Endodermal cell (in vitro differentiated cells): ENCODE measurements at places on chromosomes 11 and 22.

GRCh38 chr11:134544095-134544815 lies 132.2 kb upstream of the B3GAT1 start:
- H3K36me3 ChIP-seq, result no peaks in the 10 kb centered on the region
- no peaks in the 10 kb centered on the region for H3K4me1 ChIP-seq
- no peak overlapping the region for H3K27ac ChIP-seq
- no peak for DNase-seq
- H3K4me3 ChIP-seq, result no peak overlapping the region
- H3K27me3 ChIP-seq, result no peaks in the 10 kb centered on the region

DNA sequence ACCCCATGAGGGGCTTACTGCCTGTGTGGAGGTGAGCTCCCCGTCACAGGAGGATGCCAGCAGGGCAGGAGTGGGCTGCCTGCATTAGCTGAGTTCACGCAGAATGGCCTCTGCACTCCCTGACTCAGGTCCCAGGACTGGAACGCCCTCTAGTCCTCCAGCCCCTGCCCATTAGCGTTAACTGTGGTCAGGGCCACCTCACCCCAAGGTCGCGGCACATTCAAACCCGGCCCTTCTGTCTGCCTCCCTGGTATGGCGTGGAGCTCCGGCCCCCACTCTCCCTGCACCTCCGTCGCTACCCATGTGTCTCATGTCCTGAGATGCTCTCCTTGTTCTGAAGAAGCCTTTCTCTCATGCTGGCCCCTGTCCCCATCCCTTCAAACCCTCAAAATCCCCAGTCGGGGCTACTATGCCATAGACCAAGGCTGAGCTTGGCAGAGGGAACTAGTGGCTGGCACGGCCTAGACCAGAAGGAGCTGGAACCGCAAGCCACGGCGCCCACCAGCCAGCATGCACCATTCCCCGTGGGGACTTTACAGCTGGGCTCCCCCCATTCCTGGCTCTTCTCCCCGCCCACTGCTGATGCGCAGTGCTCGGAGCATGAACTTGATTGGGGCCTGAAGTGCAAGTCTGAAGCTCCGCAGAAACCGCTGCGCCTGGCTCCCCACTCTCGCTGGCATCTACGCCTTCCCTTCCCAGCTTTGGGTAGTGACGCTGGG lies 79.5 kb upstream of the RTL6 start:
- H3K4me1 ChIP-seq, result no peaks in the 10 kb centered on the region
- DNase-seq, result no peak
- no peaks in the 10 kb centered on the region for H3K36me3 ChIP-seq
- H3K4me3 ChIP-seq, result no peak overlapping the region
- H3K27me3 ChIP-seq, result no peaks in the 10 kb centered on the region
- H3K27ac ChIP-seq, result no peak overlapping the region

DNA sequence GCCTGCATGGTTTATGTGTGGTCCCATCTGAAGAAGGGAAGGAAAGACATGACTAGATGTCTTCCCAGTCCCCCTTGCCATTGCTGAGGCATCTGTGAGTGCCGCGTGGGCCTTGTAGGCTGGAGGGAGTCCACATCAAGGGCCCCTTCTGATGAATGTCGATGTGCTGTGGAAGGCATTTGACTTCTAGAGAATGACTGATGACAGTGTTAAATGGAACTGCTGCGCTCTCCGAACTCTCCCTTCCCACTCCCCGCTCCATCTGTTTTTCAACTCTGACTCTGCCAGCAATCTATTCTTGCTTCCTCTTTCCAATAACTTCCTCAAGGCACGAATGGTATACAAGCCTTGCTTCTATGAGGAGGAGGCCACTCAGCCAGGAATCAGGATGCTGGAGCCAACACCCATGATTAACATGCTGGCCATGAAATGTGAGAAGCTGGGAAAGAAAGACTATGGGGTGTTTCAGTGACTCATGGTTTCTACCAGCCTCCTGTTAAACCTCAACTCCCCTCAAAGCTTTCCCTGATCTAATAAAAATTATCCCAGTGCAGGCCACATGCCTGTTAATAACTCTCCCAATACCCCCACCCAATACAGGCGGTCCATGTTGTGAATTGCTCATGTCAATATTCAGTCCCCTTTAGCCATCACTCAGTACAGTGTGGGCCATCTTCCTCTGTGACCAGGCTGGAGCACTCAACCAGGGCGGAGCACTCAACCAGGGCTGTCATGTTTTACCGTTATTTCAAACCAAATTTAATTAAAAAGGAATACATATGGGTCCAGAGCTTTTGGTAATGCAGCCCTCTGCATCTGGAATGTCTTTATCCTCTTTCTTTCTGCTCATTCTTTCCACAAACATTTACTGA lies 46.4 kb upstream of the TBCEL start:
- no peak for DNase-seq
- no peaks in the 10 kb centered on the region for H3K36me3 ChIP-seq
- no peaks in the 10 kb centered on the region for H3K4me1 ChIP-seq
- no peak overlapping the region for H3K27ac ChIP-seq
- no peak overlapping the region for H3K4me3 ChIP-seq

DNA sequence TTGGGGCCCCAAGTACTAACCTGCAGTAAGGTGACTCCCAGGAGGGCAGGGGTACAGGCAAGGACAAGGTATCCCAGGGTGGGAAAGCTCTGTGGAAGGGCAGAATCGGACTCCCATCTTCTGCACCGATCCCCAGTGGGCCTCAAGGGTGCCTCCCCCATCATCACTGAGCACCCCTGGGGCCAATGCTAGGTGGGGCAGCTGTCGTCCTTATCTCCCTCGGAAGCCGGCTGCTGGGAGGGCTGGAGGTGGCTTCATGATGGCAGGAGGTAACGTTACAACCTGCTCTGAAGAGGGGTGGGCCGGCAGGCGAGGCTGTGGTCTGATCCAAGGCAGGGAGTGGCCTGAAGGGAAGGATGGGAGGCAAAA lies 87.6 kb upstream of the LINC01488 start:
- H3K27ac ChIP-seq, result no peak overlapping the region
- no peaks in the 10 kb centered on the region for H3K36me3 ChIP-seq
- no peak for DNase-seq
- H3K27me3 ChIP-seq, result no peaks in the 10 kb centered on the region

GRCh38 chr11:62708392-62708791 lies 916 bp downstream of the GNG3 start:
- H3K4me3 ChIP-seq, result peak overlapping the region; percentile 88
- no peak overlapping the region for H3K27ac ChIP-seq
- H3K4me1 ChIP-seq, result peaks cover 27% of the 10 kb centered on the region
- no peak for DNase-seq
- H3K27me3 ChIP-seq, result no peaks in the 10 kb centered on the region

- no peaks in the 10 kb centered on the region for H3K36me3 ChIP-seq
- no peaks in the 10 kb centered on the region for H3K27me3 ChIP-seq
- H3K4me3 ChIP-seq, result no peak overlapping the region
- no peak overlapping the region for H3K27ac ChIP-seq
- DNase-seq, result no peak
- peaks cover 5% of the 10 kb centered on the region for H3K4me1 ChIP-seq
Observed at GRCh38 chr11:696955-697491, 1.4 kb downstream of the TMEM80 start.

DNA sequence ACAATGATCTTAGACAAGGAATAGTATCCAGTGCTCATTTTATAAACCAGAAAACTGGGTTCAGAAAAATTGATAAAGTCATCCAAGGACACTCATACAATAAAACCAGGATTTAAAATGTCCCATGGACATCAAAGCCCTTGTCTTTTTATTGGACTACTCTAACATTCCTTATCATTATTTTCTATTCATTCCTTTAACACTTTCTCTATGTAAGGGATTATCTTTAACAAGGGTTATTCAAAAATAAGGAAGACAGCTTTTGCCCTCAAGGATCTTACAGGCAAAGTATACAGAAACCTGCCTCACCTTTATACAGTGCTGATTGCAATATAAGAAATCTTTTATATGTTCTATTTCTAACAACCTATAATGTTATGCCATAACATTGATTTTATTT lies 790.8 kb downstream of the DLG2 start:
- DNase-seq, result no peak
- no peaks in the 10 kb centered on the region for H3K4me1 ChIP-seq
- H3K27me3 ChIP-seq, result no peaks in the 10 kb centered on the region
